CD8-positive, alpha-beta memory T cell (primary cell): ENCODE measurements at places on chromosomes 7 and 10.

- no peak for DNase-seq
Measured at GRCh38 chr7:138538997-138539644, 79.1 kb downstream of the TRIM24 start.

DNA sequence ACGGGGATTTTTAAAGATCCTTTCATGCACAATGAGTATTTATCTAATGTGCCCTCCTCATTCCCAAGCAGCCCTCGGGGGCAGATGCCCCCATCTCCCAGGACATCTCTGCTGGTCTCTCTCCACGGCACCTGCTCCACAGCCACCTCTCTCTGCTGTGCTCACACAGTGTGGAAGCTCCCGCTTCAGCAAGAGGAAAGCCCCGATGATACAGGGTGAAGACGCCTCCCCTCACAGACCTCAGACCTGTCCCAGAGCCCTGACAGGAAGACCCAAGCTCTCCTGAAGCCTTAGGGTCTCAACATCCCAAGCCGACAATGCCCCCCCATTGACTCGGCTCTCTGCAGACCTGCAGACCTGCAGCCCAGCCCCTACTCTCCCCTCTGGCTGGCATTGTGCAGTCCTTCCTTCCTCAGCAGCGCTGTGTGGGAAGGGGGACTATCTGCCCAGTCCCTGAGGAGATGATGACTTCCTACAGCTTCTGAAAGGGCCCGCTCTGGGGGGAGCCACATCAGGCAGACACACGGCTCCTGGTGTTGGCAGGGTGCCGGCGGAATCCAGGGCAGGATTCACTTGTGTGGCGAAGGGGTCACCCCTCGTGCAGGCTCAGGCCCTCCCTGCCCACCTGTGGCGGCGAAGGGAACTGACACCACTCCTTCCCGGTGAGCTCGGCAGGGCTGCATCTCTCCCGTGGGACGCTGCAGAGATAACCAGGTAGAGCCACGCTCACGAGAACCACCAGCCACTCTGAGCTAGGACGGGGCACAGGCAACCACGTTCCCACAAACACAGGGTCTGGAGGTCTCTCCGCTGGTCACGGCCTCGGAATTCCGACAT, 61.8 kb downstream of the PTPRN2 start:
- DNase-seq: no peak

DNA sequence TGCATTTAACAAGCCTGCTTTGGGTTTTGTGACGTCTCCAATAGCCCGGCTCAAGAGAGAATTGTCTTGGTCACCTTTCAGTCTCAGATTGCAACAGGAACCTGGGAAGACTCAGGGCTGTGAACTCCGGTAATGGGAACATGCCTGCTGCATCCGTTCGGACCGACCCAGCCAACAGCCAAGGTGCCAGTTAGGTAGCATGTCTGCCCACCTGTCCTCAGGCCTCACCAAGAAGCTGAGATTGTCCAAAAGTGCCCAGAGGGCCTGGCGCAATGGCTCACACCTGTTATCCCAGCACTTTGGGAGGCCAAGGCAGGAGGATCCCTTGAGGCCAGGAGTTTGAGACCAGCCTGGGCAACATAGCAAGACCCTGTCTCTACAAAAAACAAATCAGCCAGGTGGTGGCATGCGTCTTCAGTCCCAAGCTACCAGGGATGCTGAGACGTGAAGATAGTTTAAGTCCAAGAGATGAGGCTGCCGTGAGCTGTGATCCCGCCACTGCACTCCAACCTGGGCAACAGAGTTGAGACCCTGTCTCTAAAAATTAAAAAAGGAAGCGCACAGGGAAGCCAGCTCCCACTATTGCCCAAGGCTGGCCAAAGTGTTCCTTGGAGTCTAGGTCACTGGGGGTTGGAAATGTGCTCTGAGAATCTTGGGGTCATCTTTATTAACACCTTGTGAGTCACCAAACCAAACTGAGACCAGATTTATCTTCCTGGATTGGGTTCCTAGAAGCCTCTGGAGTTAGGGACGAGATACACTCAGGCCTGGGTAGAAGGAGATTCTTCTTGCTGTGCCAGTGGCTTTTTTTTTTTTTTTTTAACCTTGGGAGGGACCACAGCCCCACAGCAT, 26.9 kb downstream of the BAG3 start:
- DNase-seq: no peak

DNA sequence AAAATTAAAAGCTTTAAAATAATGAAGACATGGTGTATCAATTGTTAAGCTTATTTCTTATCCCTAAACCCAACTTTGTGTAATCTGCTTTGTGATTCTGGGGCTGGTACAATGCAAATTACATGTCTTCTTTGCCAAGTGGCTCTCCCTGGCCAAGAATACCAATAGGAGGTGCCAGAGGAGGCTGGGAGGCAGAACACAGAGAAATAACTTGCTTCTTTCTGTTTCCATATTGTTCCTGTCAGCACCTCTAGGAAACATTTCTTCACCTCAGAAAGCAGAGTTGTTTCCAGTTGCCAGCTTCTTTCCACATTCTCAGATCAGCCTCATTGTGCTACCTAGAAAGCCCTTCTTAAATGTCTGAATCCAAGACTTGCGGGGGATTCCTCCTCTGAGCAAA, 174.4 kb downstream of the MDFIC start:
- DNase-seq: no peak

DNA sequence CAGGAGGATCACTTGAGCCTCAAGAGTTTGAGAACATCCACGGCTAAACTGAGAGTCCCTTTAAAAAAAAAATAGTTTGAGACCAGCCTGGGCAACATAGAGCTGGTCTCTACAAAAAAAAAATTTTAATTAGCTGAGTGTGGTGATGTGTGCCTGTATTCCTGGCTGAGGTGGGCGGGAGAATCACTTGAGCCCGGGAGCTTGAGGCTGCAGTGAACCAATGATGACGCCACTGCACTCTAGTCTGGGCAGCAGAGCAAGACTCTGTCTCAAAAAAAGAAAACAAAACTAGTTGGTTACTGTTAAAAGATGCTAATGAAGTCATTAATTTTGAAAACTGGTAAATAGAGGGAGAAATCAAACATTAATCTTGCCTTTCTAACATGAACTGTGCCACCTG, 76.4 kb downstream of the MMRN2 start:
- no peak for DNase-seq

GRCh38 chr7:159027056-159027788, 117.4 kb downstream of the VIPR2 start:
- no peak for DNase-seq

DNA sequence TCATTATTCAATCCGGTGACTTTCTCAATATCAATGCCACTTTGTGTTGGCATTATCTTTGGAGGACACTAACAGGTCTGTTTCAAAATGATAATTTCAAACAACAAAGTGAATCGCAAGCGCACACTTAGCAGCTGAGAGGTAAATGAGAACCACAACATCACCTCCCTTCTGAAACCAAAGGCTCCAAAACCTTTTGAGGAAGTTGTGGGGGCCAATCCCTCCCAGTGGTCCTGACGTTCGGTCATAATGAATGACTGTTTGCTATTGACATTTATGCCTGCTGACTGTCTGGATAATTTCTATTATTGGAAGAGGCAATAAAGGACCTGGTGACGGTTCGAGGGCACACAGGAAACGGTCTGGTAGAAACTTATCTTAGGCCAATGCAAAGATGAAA, 1.8 kb downstream of the ADARB2 start:
- no peak for DNase-seq

DNA sequence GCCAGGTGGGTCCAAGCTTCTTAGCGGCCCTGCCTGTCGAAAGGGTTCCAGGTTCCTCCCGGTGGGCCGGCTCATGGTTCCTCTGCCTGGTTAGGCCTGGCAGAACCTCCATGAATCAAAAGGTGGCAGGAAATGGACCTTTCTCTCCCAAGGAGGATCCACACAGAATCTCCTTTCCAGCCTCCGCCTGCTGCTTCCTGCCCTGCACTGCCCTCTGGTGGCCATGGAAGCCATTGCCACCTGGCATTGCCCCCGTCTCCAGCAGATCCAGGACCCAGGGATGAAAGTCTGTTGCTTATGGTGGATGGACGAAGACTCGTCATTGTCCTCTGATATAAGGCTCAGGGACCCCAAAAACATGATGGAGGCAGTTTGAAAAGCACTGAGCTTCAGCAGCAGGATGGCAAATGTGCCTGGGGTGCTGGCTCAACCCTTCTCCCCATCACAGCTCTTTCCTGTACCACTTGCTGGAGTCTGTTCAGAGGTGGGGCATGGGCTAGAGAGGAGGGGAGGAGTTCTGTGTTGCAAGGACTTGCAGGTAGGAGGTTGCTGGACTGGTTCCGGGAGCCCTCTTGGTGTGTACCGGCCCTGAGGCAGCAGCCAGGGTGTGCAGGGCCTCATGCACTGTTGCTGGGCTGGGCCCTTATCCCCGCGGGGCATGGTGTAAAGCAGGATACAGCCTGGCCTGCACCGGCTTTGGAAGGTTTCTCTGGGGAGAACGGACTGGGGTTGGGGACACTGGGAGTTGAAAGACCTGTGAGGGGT, 11.3 kb upstream of the INMT start:
- peak; percentile 81 for DNase-seq

GRCh38 chr10:28939281-28940157, 262.2 kb downstream of the BAMBI start:
- no peak for DNase-seq

GRCh38 chr7:4629287-4629895, 52.7 kb upstream of the FOXK1 start:
- no peak for DNase-seq

- DNase-seq: no peak
Measured at GRCh38 chr10:7707102-7707501, 4.0 kb downstream of the ITIH2 start.

DNA sequence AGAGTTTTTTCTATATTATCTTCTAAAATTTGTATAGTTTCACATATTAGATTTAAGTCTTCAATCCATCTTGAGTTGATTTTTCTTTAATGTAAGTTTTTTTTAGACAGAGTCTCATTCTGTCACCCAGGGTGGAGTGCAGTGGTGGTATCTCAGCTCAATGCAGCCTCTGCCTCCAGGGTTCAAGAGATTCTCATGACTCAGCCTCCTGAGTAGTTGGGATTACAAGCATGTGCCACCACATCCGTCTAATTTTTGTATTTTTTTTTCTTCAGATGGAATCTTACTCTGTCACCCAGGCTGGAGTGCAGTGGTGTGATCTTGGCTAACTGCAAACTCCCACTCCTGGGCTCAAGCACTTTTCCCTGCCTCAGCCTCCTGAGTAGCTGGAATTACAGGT, 143.4 kb upstream of the ZNF92 start:
- no peak for DNase-seq

DNA sequence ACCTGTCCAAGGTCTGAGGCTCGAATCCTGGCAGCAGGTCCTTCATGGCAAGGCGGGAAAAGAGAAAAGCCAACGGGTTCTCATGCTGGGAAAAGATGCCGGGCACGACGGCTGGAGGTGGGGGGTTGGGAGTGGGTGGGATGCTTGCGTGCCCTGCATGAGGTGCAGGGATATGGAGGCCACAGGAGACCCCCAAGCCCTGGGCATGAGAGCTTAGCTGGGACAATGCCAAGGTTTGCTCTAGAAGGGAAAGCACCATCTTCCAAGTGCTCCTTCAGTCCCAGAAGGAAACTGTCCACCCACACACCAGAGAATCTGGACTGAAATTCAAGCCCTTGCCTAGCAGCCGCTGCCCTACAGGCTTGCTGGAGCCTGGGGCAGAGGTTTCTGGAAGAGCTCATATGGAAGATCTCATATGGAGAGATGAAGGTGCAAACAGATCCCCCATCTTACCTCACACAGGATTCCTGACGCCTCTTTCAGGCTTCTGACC, 64.3 kb downstream of the ZRANB1 start:
- no peak for DNase-seq

GRCh38 chr7:134932707-134933370, 53.5 kb upstream of the AGBL3 start:
- no peak for DNase-seq

DNA sequence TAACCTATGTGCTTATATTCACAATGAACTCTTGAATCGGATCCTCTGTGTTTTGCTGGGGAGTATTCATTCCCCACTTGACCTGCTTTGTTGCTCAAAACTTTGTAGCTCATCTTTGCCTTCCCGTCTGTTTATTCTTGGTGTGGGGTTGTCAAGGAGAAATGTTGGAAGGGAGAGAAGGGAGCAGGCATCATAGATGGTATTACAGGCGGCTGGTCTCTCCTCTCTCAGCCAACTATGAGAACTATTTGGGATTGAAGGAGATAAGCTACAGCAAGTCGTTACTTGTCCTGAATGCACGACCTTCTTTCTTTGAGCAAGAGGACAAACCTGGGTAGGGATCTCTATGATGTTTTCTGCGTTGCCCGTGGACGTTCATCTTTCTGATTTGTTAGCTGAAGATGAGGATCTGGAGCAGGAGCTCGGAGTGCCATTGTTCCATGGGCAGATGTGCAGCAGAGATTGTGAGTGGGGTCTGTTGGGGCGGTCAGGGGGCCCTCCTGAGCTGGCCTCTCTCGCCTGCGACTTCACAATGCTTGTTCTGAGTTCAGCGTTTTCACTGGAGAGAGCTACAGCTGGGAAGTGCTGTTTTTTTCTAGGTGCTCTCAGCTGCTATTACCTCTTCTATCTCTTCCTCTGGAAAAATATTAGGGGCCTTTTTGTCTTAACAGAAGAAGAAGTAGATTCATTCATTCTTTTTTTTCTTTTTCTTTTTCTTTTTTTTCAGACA, 126.9 kb upstream of the KLF6 start:
- no peak for DNase-seq

DNA sequence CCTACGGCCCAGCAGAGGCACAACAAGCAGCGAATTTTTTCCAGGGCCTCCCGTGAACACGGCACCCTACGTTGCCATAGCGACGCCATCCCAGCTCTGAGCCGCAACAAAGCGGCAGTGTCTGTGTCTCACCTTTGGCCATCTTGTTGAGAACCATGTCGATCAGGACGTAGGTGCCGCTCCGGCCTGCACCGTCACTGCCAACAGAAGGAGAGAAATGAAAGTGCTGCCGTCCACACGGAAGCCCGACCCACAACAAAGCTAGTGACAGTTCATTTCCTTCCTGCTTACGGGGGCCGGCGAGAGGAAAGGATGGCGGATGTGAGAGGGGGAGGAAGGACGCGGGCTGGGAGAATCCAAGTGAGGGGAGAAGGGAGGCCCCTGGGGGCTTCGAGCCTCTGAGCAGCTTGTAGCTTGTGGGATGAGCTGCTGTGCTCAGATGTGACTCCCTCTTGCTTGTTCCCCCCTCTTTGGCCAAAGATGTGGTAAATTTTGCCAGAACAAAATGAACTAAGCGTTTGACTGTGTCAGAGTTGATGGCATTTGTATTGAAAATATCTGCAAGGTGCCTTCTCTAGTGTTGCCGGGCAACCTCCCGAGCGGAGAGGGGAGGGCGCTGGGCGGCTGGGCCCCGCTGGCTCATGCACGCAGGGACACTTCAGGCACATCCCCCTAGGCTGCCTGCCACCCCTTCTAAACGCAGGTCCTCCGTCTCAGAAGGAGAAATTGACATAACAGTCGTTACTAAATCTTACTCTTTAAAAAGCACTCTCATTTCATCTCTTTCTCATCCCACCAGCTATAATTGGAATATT, 232.2 kb downstream of the DNAJB6 start:
- peak; percentile 47 for DNase-seq

GRCh38 chr7:88791891-88792290, 3.6 kb downstream of the TEX47 start:
- DNase-seq: no peak

- no peak for DNase-seq
Measured at GRCh38 chr10:117652228-117653169, 110.0 kb downstream of the EMX2 start.
